NCI-H526 treated with DMSO at 0.1 percent for 48 hours (cell line): ENCODE measurements at places on chromosomes 5 and 9.

DNA sequence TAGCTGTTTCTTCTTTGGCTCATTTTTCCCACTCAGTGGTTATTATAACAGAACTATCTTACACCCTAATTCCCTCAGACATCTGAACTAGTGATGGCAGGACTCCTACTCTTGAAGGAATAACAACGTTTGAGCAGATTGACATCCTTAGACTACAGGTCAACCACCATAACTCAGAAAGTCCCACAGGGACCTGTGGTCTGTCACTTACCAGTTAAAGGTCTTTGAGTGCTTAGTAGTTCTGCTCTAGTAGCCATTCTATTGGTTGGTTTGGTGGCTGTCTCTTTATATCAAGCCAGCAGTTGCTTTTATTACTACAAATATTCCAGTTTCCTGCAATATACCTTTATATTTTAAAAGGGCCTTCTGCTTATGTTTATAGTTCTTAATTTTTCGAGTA is 67.2 kb upstream of the FCHO2 start:
- DNase-seq = no peak

DNA sequence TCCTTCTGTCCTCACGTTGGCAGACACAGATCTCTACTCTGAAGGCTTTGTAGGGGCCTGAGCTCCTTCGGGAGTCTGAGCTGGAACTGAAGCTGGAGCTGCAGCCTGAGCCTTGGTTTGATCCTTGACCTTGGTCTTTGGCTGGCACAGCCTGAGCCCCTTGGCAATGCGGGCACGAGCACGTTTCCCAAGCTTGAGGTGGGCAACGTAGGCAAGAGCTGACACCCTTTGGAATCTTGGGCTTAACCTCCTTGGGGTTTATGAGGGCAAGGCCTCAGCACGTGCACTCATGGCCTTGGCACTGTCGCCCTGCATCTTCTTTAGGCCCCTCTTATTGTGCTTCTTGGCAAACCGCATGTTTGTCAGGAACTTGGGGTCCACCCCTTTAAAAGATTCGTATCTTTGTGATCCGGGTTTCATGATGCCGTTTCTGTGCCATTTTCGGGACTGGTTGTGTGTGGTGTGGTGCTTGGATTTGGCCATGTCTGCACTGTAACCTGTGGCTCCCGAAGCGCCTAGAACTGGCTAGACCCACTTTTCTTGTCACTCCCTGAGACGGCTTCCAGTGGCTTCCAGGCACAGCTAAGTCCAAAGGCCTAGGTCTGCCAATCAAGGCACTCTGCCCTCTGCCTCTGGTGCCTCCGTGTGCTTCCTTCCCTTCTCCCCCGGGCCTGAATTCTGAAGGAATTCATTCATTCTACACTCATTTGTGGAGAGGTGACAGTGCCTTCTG is 1.4 kb downstream of the SUSD1 start:
- no peak for DNase-seq

GRCh38 chr5:40685976-40686486 is 6.3 kb downstream of the PTGER4 start:
- DNase-seq = no peak

GRCh38 chr5:160940725-160941124 is 88.7 kb upstream of the ATP10B start:
- DNase-seq = no peak

- DNase-seq = no peak
These were observed 222.5 kb downstream of the NXNL2 start for GRCh38 chr9:88757406-88758010.
